Mesenteric fat pad (tissue), 1 donor: ENCODE measurements at places on chromosomes 13 and 19. TPM values are rescaled to one million over a fixed set of nuclear protein-coding genes. Genes with fewer than 3 reads are reported as not detected.

DNA sequence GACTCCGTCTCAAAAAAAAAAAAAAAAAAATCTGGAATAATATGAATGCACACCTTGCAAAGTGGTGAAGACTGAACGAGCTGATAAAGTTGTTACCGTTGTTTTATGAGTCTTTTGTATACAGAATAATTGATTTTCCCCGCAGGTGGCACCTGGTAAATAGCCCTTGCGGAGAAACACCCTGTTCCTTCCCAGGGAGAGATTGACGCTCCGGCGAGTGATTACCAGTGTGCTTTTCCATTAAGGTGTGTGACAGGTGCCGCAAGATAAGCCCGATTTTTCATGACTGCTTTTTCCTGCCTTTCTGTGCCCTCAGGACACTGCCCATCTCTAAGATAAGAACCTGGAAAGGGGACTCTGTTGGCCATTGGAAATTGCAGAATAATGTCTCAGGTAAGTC lies 943 bp downstream of the ZNF302 start:
- DNase-seq, result no peak

GRCh38 chr13:98447881-98448641 lies 128.8 kb downstream of the STK24 start:
- no peak for DNase-seq

DNA sequence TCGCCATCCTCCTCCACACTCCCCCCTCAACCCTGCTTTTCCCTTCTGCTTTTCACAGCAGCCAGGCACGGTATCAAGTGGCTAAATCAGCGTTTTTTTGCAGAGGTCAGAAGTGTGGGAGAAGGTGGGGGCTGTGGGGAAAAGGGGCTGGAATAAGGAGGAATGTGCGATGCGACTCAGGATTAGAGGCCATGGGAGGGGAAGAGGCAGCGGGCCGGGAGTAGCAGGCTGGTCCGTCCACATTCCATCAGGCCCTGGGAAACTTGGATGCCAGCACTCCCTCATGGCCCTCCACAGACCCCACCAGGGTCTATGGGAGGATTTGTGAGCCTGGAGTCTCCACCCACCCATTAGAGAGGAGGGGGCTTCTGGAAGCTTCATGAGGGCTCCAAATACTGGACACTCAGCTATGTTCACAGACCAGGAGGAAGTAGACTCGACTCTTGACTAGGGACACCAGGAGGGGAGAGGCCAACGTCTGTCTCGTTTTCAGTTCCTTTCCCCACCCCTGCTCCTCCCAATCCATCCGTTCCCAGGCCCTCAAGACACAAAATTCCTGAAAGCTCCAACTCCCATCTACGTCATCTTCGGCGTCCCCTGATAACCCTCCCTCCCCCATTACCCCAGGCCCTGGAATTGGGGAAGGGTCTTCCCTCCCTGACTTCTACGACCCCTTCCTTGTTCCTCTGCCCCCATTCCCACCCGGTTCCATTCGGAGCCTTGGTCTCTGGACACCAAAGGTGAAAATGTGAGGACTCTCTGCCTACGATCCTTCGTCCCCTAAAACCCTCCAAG lies 3.3 kb upstream of the KCNC3 start:
- DNase-seq, result no peak

DNA sequence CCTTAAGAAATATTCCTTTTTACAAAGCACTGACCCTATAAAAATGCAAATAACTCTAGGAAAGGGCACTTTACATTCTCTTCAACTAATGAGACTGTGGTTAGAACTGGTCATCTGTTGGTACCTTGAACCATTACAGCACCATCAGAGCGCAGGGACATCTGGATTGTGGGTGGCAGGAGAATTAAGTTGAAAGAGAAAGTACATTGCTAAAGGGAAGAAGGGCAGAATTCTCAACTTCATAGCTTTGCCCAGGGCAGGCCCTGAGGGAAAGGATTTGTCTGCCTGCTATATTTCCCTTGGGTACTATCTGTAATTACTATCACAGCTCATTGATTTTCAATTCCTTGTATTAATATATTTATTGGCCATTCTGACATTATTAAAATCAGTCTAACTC lies 196.8 kb downstream of the KLF12 start:
- no peak for DNase-seq

DNA sequence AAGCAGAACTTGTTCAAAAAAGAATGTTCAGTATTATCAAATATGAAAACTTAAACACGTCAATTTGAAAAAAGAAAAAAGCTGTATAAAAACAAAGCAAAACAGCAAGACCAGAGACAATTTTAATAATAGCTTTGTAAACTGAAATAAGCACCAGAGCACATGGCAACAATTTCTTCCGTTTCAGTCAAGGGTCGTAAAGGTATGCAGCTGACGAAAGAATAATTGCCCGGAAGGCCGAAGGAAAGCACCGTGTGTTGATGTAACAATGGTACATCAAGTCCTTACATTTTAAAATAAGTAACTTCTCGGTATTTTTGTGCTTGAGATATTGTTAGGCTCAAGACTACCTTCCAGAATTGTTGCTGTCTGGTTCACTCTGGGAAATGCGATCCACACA lies 1.7 kb downstream of the PROSER1 start:
- no peak for DNase-seq

DIRAS1 gene
- 1.1 TPM for total RNA-seq

BRCA2 gene
- 1.9 TPM for total RNA-seq

GRCh38 chr13:47433461-47434005 lies 536.7 kb upstream of the HTR2A start:
- no peak for DNase-seq

ICAM4 gene
- 2.3 TPM for total RNA-seq

DNA sequence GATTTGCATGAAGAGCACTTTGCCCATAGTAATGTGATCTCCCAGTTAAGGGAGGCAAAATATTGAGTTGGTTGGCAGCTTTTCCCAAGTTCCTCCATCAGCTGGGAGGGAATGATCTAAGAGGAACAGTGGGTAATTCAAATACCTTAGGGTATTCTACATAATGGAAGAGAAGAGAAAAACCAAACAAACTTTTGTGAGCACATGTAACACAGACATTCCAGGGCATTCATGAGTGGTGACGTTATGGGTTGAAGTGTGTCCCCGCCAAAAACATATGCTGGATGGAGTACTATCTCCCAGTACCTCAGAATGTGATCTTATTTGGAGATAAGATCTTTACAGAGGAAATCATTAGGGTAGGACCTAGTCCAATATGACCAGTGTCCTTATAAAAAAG lies 220.1 kb downstream of the FOXO1 start:
- DNase-seq, result no peak

GRCh38 chr19:19176950-19177349 lies 6.9 kb upstream of the MEF2B start:
- DNase-seq, result no peak

DNA sequence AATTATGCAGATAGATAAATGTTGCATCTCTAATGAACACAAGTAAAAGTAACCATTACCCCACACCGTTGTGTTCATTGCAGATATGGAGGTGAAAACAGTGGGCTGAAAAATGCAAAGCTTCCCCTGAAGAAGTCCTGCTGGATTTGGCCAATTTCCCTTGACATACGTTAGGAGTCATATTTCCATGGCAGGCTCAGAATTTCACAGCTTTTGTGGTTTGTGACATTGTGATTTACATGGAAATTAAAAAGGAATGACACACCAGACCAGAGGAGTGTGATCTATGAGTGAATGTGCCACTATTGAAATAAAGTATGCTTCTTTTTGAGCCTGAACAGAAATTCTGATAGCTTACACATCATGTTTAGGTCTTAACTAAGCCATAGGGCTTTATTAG lies 221.1 kb upstream of the TMTC4 start:
- no peak for DNase-seq
